Right lung (tissue), 10 donors: ENCODE measurements at places on chromosomes 1 and 21. TPM values are rescaled to one million over a fixed set of nuclear protein-coding genes. Genes with fewer than 3 reads are reported as not detected.

DNA sequence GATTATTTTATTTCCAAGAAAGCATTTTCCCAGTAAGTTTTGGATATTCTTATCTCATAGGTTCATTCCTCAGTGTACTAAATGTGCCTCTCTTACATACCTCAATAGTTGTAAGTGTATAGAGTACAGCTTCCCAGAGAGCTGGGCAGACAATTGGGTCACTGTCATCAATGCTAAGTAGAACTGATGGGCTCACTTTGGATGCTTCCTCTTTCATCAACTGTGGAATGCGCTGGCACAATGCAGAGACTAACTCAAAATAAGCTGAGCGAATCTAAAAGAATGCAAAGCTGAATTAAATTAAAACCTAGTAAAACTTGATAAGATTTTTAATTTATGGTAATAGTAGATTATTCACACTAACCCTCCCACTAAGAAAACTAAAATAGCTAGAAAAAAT, 21.5 kb downstream of the LTN1 start:
- no peak for DNase-seq

SPRR5 gene
- polyA plus RNA-seq = not detected

NBPF26 gene
- 3.6 TPM for polyA plus RNA-seq

GRCh38 chr1:213931836-213932235, 55.9 kb upstream of the PROX1 start:
- DNase-seq = no peak

GRCh38 chr1:192977089-192977706, 82.0 kb downstream of the UCHL5 start:
- no peak for DNase-seq

- DNase-seq = no peak
These were observed 27.2 kb downstream of the ADGRL2 start for GRCh38 chr1:81827942-81828341.

FAM177B gene
- 0.81 TPM for polyA plus RNA-seq

WNT4 gene
- 2.4 TPM for polyA plus RNA-seq

DNA sequence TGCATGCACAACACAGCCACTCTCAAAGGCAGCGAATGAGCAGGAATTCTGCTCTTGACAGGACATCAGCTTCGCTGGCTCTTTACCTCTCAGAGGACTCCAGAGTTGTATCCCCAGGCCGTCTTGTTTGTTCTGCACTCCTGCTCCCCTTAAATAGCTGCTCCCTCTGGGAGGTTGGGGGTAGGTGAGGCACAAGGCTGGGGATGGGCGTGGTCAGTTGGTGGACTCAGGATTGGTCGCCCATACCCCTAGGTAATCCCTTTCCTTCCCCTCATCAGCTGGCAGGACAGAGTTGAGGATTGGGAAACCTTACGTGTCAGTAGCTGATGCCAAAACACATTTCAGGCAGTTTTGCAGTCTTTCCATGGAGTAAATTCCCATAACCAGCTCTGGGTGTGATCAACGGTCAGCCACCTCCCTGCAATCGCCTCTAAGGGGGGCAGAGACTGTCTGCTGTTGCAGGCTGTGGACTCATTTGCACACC, at the start of gene PLA2G2A:
Gene PLA2G2A, minus strand, starts transcription at position 125 of the 484 bp plus-strand sequence. CDS start 845 bp downstream, outside the sequence.
- DNase-seq = no peak

DNA sequence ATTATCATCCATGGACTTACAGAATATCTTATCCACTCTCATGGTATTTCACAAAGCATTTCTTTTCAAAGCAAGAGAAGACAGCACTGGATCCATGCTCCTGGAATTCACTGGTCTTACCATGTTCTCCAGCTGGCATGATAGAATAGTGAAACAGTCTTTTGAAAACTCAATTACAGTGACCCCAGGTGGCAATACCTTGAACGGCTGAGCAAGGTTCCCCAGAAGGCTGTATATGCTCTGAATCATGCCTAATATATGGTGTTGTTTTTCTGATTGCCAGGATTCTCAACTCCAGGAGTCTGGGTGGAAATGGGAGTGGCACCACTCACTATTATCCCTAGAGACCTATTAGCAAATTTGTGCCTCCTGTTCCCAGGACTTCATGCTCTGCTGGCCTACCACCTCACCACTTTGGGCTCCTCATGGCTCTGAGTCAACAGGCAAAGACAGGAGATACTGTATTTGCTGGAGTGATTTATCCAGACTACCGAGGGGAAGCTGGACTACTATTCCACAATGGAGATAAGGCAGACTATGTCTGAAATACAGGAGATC, 87.6 kb downstream of the CATSPERE start:
- DNase-seq = no peak

DNA sequence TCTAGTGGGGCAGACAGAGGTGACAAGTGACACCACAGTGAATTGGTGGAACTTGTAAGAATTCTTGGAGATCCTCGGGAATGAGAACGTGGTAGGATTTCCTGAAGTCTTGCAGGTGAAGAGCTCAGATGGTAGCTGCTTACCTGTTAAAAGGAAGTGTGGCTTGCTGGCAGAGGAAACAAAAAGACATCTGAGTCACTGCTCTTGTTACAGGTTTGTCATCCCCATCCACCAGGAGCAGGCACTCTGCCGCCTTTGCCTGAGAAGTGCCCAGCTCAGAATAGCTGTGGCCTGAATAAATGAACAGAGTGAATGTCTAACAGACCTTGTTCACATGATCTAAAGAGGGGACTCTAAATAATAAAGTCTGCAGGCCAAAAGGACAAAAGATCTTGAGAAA, 12.3 kb upstream of the ZSCAN20 start:
- no peak for DNase-seq

- DNase-seq = no peak
These were observed 77.8 kb upstream of the C1orf105 start for GRCh38 chr1:172342584-172343239.

DNA sequence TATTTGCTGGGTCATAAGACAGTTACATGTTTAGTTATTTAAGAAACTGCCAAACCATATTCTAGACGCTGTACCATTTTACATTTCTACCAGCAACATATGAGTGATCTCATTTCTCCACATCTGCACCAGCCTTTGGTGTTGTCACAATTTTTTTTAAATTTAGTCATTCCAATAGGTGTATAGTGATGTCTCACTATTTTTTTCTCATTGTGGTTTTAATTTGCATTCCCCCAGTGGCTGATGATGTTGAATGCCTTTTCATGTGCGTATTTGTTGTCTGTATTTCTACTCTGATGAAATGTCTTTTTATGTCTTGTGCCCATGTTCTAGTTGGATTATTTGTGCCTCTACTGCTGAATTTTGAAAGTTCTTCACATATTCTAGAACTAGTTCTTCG, 38.4 kb downstream of the NFASC start:
- DNase-seq = no peak

GRCh38 chr1:150688763-150689162, 8.2 kb downstream of the GOLPH3L start:
- DNase-seq = no peak

- DNase-seq = no peak
These were observed 53.4 kb downstream of the TOMM20 start for GRCh38 chr1:235075048-235075776.

SASS6 gene
- 10.4 TPM for polyA plus RNA-seq

NMNAT2 gene
- 2.6 TPM for polyA plus RNA-seq

MX2 gene
- 0.76 TPM for polyA plus RNA-seq

G0S2 gene
- 41.3 TPM for polyA plus RNA-seq

C4BPA gene
- polyA plus RNA-seq = 0.88 TPM

GRCh38 chr1:110466646-110467280, 15.8 kb downstream of the PROK1 start:
- DNase-seq = no peak

RGS5 gene
- 149 TPM for polyA plus RNA-seq

- no peak for DNase-seq
These were observed 17.4 kb downstream of the CNST start for GRCh38 chr1:246583448-246584185.

DNA sequence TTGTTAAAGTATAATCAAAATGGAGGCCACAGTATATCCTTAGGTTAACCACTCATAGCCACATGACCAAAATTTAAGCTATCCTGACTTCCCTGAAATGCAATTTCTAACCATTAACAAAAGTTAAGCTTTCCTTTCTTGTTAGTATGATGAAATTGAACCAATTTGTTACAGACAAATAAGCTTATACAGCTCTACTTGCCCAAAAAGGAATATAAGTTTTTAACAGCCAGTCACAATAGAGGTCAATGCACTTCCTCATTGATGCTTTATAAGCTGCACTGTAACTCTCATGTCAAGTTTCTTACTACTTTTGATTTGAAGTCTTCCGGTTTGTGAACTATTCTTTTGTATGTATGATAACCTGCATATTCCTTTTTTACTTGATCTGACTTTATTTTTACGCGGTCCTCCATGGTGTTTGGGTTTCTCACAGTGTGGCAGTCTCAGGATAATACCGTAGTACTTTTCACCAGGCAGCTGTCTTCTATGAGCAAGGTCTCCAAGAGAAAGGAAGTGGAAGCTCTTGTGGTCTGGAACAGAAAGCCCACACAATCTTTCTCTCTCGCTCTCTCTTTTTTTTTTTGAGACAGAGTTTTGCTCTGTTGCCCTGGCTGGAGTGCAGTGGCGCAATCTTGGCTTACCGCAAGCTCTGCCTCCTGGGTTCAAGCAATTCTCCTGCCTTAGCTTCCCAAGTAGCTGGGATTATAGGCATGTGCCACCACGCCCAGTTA, 331.6 kb downstream of the SRGAP2C start:
- no peak for DNase-seq

GRCh38 chr21:25324666-25325065, 282.6 kb downstream of the MRPL39 start:
- no peak for DNase-seq

GRCh38 chr1:55418208-55419000, 203.2 kb upstream of the USP24 start:
- DNase-seq = peak; percentile 34

SLC5A9 gene
- polyA plus RNA-seq = 3.5 TPM

PYHIN1 gene
- 0.49 TPM for polyA plus RNA-seq

- no peak for DNase-seq
These were observed 461.9 kb downstream of the CAMTA1 start for GRCh38 chr1:7247158-7247557.

PTPN7 gene
- 1.5 TPM for polyA plus RNA-seq

PTPRF gene
- 245 TPM for polyA plus RNA-seq

DNA sequence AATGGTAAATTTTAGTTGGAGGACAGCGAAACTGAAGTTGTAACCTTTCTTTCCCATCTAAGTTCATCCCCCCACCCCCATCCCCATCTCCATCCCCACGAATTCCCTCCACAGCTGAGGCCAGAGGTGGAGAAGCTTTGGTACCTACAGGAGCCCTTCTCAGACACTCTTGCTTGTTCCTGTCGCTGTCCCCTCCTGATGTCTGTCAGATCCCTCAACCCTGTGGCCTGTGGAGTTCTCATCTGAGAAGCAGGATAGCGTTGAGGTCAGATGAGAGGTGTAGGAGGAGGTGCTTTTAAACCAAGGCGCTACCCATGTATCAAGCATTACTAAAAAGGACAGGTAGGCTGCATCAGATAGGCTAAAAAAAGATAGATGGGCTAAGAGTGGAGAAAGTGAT, 769 bp downstream of the NTPCR start:
- DNase-seq = no peak

NBPF3 gene
- 21.6 TPM for polyA plus RNA-seq

GRCh38 chr1:189654906-189655305, 822.8 kb downstream of the BRINP3 start:
- no peak for DNase-seq
